ENCODE measurements at places on chromosomes 3 and 15.

GRCh38 chr3:52046902-52047239 is 9.5 kb downstream of the DUSP7 start:
- DNase-seq: no peak

- no peak for DNase-seq
These were observed 16.8 kb upstream of the NMNAT3 start for GRCh38 chr3:139694542-139694941.

DNA sequence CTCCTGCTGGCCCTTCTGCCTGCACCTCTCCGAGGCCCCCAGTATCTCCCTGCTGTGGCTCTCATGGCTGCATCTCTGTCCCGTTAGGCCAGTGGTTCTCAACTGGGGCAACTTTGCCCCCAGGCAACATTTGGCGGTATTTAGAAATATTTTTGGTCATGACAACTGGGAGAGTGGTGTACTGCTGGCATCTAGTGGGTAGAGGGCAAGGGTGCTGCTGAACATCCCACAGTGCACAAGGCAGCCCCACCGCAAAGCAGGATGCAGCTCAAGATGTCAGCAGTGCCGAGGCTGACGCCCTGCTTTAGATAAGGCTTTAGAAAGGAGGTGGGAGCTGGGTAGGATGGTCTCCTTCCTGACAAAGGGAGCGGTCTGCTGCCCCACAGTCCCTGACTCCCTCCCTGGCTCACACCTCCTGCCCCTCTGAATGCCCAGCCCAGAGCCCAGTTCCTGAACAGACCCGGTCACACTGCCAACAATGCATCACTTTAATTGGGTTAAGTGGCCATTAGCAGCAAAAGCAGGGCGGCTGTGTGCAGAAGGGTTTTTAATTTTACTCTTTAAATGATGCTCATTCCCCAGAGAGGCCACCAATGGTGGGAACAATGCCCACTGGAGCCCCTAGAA is 68.8 kb upstream of the TMEM115 start:
- DNase-seq: peak; percentile 52

- no peak for DNase-seq
These were observed 62.1 kb downstream of the RASGRF1 start for GRCh38 chr15:79028411-79028964.

GRCh38 chr3:145906755-145907154 is 254.2 kb downstream of the PLOD2 start:
- DNase-seq: no peak

GRCh38 chr3:159416856-159417255 is 571.8 kb upstream of the IL12A start:
- no peak for DNase-seq

GRCh38 chr15:56804279-56804678 is 71.0 kb upstream of the ZNF280D start:
- DNase-seq: no peak

DNA sequence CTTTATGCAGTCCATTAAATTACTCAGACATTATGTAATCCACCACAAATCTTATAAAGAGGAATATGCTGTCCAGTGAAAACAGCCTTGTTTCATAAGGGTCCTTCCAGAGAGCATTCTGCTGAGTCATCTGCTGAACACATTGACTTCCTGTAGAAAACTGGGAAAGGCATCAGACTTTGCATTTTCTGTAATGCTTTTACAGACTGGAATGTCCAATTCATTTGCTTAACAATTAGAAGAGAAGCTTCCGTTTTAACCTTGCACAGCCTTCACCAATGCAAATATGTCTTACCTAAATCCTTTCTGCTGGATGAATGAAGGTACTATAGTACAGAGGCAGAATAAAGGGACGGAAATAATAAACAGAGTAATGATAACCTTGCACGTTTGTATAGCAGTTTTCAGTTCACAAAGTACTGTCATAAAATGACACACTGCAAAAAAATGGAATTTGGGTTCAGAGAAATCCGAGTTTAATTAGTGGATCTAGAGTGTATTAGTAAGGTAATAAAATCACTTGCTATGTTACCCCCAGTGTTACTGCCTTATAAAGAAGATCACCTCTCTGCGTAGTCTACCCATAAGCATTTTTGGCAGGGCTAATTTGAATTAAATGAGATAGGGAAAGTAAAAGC is 301.5 kb downstream of the PYDC2 start:
- DNase-seq: no peak

DNA sequence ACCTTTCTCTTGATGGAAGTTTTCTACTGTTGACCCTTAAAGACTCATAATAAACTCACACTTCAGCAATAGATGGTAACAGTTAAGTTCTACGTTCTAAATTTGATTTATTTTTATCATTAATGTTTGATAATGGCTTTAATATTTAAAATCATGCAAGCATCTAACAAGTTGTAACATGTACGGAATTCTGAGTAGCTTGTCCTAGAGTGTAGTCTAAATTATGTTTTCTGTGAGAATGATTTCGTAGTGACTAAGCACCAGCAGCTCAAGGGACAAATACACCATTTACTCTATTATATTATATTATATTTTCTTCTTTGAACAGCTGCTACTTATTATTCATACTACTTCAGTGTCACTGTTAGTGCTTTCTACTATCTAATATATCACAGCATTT is 345.6 kb downstream of the NLGN1 start:
- no peak for DNase-seq

- DNase-seq: no peak
These were observed 68.9 kb upstream of the WNT5A start for GRCh38 chr3:55555873-55556618.

- no peak for DNase-seq
These were observed 39.9 kb upstream of the PARL start for GRCh38 chr3:183924543-183924942.

- no peak for DNase-seq
These were observed 13.1 kb upstream of the RAB8B start for GRCh38 chr15:63176302-63176701.

DNA sequence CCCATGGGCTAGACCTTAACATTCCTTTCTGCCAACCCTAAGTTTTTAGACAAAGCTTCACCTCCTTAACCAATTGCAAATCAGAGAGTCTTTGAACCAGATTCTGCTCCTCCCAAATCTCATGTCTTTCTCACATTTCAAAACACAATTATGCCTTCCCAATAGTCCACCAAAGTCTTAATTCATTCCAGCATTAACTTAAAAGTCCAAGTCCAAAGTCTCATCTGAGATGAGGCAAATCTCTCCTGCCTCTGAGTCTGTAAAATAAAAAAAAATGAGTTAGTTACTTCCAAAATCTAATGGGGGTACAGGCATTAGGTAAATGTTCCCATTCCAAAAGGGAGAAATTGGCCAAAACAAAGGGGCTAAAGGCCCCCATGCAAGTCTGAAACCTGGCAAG is 43.8 kb upstream of the MYRIP start:
- no peak for DNase-seq

- DNase-seq: no peak
These were observed 50.2 kb upstream of the FAM174B start for GRCh38 chr15:92705764-92706163.

DNA sequence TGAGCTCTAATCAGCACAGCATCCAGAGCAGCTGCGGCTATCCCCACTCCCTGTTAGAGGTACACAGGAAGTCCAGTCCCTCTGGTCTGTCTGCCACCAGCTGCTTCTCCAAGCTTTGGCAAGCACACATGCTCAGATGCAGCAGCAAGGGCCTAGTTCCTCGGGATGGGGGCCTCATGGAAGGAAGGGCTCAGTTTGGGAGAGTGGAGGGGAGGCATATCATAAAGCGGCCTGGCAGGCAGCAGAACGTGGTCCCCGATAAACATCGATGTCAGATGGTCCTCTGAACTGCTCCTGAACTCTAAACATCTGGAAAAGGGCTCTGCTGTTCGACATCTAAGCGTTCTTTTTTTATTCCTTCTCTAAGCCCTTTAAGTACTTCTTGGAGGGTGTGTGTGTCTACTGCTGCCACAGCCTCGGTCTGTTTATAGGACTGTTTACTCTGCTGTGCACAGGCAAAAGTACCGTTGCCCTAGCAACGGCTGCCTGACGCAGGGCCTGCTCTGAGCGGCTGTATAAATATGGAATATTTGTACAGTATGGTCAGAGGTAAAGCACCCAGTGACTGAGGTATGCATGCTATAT is 74.6 kb downstream of the PRICKLE2 start:
- no peak for DNase-seq

- no peak for DNase-seq
These were observed 23.8 kb downstream of the HOMER2 start for GRCh38 chr15:82928711-82929110.

DNA sequence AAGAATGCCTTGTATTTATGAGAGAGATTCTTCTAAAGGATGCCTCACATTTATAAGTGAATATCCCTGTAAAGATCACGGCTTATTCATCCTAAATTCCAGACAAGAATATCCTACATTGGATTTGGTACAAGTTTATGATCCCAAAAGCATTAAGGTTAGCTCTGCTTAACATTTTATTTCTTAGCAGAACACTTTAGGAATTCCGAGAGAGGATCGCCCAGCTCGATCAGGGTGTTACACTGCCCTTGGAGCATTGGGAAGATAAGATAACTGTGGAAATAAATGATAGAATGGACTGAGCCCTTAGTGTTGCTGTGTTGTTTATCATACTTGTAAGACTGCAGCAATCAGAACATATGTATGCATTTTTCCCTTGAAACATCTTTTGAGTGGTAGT is 223.0 kb upstream of the CDIN1 start:
- no peak for DNase-seq

GRCh38 chr15:22949074-22949547 is 31.1 kb downstream of the CYFIP1 start:
- DNase-seq: no peak

DNA sequence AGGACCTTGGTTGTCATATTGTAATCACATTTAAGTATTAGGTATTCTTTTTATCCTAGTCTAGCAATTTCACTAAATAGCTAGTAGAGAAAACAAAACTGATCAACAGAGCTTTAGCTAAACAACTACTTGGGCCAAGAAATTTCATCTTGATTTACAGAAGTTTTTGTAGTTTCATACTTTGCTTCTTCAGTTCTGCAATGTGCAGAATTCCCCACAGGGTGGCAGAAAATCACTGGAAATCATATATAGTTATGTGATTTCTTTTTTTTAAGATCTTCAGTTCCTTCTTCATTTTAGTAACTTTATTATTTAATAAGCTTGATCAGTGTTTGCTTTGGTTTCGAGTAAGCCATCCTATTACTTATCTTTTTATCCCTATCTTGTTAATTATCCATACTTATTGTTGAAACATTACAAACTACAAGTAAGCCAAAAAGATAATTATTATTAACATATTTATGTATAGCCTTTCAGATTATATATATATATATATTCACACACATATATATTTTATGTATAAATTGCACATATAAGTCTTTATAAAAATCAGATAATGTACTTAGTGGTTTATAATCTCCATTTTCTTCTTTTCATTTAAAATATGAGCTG is 2.2 kb upstream of the BNIP2 start:
- peak; percentile 47 for DNase-seq

DNA sequence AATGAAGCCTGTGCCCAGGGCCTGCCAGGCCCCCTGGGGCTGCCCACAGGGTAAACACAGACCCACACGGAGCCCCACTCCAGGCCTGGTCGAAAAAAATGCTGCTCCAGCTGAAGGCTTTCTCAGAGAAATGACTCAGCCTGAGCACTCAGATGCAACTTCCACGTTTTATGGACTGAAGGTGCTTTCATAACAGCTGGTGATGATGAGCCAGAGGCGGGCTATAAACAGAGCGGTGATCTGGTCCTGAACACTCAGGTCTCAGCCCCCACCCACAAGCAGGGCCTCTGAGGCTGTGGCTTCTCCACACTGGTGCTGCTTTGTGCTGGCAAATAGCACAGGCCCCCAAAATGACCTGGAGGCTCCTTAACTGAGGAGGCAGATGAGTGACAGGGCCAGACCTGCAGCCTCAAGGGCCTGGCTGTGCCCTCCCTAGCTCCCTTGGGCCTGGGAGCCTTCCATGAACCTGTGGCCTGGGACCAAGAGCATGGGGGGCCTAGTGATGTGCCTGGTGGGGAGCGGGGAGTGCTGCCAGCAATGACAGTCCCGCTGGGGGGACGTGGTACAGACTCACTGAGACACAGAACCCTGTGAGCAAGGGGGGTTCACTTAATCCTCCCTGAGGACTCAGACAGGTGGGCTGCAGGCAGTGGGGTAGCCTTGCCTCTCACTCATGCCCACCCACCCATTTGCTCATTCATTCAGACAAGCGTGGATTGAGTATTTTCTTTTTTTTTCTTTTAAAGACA is 23.0 kb upstream of the FURIN start:
- DNase-seq: no peak

GRCh38 chr3:72116226-72116625 is 331.3 kb upstream of the PROK2 start:
- DNase-seq: no peak

DNA sequence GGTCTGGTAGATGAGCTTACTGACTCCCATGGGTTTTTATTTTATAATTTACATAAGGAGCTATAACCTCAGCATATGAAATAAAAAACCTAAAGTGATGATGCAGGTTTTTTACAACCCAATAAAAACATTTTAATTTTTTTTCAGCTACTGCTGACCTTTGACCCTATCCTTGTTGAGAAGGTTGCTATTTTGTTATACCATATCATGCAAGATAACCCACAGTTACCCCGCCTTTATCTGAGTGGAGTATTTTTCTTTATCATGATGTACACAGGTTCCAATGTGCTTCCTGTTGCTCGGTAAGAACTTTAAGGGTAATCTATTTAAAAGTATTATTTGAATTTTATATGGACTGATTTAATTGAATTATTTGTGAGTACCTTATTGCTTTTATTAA is 70.8 kb downstream of the DNAJC13 start:
- no peak for DNase-seq

GRCh38 chr3:7238565-7239295 is 377.8 kb downstream of the GRM7 start:
- DNase-seq: no peak

DNA sequence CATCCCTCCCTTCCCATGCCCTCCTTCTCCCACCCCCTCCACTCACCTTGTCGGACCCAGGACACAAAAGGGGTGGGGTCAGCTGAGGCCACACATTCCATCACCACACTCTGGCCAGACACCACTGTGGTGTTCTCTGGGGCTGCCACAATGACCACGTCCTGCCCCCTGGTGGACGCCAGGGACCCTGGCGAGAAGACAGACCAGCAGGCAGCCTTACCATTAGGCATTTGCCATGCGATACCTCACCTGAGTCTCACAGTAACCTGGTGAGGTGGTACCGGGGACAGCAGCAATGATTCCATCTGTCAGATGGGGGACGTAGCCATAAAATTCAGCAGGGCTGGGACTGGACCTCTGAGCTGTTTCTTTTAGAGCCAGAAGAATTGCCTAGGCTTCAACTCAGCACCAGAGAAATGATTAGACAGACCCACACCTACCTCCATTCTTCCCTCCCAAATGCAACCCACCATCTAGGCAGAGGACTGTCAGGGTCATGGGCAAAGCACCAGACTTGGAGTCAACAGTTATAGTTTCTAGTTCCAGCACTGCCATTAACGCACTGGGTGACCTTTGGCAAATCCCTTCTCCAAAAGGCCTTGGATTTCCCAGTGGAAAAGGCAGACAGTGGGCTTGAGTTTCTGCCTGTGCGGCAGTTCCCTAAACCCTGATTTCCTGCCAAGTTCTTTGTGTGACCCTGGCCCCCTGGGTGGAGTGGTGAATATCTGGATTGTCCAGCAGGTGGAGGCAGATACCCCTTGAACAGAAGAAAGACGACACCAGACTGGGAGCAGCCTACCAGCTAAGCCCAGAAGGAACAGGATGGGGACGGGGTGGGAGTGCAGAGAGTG is 21.8 kb downstream of the IGDCC4 start:
- peak; percentile 43 for DNase-seq
